ENCODE measurements at places on chromosomes 7 and 10.

DNA sequence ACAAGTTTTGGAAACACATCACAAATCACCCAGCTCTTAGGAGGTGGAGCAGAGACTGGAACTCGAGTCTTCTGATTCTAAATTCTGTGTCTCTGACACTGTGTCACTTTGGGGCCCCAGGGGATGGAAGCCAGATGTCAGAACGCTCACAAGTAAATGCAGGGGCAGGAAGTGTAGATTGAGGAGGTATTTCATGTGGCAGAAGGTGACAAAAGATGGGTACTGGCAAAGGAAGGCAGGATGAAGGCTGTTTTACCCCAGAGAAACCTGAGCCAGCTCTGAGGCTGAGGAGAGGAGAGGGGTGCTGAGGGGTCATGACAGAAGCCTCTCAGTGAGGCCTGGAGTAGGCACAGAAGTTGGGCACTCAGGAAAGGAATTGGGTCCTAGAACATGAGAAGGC is 6.0 kb upstream of the PURB start:
- DNase-seq = peak; percentile 62

- DNase-seq = no peak
Observed at GRCh38 chr10:28948046-28948445, 270.7 kb downstream of the BAMBI start.

DNA sequence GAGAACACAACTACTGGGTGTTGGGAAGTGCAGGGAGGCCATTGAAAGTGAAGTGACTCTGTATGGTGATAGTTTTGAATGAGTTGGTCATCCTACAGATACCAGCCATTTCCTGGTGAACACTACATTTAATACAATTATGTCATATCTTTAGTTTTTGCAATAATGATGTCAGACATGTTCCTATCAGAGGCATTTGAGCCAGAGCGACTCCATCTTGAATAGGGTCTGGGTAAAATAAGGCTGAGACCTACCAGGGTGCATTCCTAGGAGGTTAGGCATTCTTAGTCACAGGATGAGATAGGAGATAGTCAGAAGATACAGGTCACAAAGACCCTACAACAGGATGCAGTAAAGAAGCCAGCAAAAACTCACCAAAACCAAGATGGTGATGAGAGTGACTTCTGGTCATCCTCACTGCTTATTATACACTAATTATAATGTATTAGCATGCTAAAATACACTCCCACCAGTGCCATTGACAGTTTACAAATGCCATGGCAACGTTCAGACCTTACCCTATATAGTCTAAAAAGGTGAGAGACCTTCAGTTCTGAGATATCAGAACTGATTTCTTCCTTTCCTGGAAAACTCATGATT is 28.2 kb downstream of the ADK start:
- DNase-seq = no peak

DNA sequence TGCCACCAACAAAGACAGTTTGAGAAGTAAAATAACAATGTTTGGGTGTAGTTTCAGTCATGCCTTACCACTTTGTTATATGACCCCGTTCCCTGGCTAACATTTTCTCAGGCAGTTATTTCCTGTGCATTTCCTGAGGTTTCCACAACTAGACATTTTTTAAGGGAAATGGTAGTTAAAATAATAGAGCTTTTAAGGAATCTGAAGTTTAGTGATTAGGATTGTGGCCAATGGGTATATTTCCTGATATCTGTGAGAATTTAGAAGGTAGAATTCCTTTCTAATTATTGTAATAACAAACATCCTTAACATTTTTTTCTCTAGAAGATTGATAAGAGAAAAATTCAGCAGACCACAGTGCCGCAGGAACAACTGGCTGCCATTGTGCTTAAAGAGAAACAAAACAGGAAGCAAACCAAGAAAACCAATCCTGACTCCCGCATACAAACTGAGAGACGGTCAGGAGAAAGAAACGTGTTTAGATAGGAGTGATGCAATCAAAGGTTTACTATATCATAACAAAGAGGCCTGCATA is 193.6 kb downstream of the MBL2 start:
- DNase-seq = no peak

- no peak for DNase-seq
Observed at GRCh38 chr7:102125127-102125596, 161.5 kb upstream of the SH2B2 start.

- no peak for DNase-seq
Observed at GRCh38 chr7:94971051-94971867, 63.9 kb downstream of the PPP1R9A start.

DNA sequence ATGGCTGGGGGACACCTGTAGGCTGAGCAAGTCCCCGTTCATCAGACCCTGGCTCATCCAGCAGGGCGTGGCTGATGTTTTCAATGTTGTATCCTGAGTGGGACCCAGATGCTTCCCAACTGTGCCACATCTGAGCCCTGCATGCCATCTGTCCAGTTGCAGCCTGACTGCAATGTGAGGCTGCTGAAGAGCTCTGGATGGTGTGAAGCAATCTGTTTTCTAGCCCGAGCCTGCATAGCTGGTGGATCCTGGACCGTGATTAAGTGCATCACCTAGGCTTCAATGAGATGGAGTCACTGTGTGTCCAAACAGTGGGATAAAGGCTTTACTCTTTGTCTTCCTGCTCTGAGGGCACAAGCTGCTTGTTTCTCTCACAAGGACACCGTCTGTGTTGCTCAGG is 99.8 kb downstream of the TCF7L2 start:
- no peak for DNase-seq

DNA sequence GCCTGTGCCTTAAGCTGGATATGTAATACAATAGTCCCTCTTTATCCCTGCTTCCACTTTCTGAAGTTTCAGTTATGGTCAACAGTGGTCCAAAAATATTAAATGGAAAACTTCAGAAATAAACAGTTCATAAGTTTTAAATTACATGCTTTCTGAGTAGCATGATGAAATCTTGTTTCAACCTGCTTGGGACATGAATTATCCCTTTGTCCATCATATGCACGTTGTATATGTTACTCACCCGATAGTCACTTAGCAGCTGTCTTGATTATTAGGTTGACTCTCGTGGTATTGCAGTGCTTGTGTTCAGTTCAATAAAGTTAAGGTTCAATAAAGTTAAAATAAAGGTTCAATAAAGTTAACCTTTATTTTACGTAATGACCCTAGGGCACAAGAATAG is 25.5 kb downstream of the C1GALT1 start:
- DNase-seq = no peak

- DNase-seq = no peak
Observed at GRCh38 chr7:94888551-94888950, 18.8 kb upstream of the PPP1R9A start.
